ENCODE measurements at places on chromosomes 13 and 19. TPM values are rescaled to one million over a fixed set of nuclear protein-coding genes. Genes with fewer than 3 reads are reported as not detected.

Gene SIGLEC5
- polyA plus RNA-seq: 0.60 TPM

DNA sequence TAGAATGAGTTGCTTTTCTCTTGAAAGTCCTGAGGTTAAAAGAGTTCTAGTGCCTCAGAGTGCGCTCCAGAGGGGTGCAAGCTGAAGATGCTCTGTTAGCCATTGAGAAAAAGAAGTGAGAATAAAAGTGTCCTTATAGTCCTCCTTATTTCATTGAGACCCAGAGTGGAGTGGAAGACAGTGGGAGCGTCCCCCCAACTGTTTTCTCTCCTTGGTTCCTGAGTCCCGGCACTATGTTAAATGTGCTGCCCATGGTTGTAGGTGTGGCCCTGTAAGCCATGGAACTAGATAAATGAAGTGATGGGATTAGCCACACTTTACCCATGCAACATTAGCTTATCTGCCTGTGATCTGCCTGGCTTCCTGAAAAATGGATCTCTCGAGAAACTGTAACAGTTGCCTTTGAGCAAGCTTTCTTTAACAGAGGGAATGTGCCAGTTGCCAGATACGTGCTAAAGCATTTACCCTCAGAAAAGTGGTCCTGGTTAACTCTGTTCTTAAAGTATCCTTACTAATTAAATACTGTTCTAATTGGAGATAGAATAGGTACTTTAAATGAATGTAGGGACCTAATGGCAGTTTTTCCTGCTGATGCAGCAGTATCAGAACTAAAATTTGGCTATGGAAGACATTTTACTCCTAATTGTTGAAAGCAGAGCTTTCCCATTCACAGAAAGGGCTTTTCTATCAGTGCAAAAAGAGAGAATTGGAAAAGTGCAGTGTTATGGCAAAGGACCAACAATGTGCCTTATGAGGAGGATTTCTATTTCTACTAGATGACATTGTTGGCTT is 21.4 kb upstream of the PSG9 start:
- peak; percentile 1 for DNase-seq

- DNase-seq: no peak
These were observed 10.6 kb upstream of the PDCD2L start for GRCh38 chr19:34393629-34394028.

GRCh38 chr13:98175043-98175442 is 2.0 kb downstream of the RNF113B start:
- DNase-seq: no peak

DNA sequence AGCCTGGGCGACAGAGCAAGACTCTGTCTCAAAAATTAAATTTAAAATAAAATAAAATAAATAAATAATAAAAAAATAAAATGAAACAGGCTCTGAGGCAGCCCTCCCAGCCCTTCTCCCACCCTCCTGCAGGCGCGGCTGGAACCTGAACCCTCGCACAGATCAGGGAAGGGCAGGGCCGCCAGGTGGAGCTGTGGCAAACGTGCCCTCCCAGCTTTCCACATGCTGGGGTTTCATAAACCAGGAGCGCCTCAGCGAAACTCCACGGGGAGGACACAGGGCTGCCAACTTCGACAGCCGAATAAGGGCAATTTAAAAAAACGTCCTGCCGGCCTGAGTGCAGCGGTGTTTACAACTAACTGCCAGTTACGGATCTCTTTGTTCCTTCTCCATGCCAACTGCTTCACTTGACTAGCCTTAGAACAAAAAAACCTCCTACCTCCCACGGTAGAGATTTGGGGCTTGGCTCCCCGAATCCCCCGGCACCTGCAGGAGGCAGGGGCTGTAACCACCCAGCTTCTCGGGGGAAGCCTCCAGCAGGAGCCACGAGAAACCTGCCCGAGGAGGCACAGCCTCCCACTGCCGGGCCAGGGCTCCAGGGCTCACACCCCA is 15.9 kb downstream of the ZNF787 start:
- DNase-seq: no peak

DNA sequence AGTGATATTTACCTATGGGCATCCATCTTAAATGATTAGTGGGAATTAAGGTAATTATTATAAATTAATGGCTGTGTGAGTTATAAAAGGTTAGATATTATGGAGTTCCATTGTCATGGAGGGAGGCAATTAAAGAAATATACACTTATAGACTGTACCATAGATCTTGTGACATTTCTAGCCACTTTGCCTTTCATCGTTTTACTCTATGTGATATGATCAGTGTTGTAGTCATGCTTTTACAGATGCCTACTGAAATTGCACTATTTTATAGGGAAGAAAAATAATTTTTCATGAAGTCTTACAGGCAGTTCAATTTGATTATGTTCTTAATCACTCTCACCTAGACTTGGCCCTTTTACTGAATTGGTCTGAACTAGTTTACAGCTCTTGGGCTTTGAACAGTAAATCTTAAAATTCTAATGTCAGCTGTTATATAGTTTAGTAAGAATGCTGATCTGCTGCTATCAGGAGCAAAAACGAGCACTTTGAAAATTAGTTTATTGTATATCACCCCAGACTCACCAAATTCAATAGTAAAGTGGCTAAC is 301.2 kb downstream of the GPC6 start:
- DNase-seq: no peak

- no peak for DNase-seq
These were observed 1611.9 kb upstream of the SLC10A2 start for GRCh38 chr13:104678161-104678560.

Gene TMEM238
- 1.0 TPM for polyA plus RNA-seq

Gene SCEL
- polyA plus RNA-seq: 0.78 TPM

DNA sequence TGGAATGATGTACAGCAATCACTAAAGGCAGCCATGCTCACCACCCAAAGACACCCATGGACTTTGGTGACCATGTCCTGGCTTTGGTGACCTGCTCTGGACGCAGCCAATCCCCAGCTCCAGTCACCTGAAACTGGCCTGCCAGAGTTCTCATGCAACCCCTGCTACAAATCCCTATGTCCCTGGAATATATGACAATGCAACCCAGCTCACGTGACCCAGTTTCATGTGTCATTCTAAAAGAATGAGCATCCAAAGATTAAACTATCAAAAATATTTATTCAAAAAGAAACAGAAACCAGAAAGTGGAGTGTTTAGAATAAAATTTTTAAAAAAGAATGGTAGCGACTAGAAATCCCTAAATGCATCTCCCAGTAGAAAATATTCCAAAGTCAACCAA is 203.3 kb upstream of the IRS2 start:
- DNase-seq: no peak

GRCh38 chr13:29905845-29906244 is 55.4 kb upstream of the UBL3 start:
- no peak for DNase-seq

- no peak for DNase-seq
These were observed 373.0 kb upstream of the SLITRK1 start for GRCh38 chr13:84255226-84255797.

Gene RFPL4AL1
- polyA plus RNA-seq: not detected

GRCh38 chr19:50921426-50922316 is 10.5 kb upstream of the KLK4 start:
- no peak for DNase-seq

DNA sequence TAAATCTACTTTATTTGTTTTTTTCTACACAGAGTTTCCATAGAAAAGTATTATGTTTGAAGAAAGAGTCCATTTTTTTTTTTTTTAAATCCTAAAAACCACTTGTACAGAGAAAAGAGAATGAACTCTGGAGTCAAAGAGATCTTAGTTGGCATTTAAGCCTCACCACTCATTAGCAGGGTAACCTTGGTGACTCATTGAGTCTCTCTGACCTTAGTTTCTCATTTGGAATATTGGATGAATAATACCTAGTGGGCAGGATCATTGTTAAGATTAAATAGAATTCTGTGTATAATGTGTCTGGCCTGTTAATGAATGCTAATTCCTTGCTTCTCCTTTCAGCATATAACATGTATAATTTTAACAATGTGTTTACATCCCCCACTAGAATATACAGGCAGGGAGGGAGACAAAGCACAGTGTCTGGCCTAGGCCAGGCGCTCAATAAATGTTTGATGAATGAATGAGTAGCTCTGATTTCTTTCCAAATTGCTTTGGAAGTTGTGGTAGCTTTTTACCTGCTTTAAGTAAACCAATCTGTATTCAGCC is 48.7 kb upstream of the MYCBP2 start:
- DNase-seq: no peak

DNA sequence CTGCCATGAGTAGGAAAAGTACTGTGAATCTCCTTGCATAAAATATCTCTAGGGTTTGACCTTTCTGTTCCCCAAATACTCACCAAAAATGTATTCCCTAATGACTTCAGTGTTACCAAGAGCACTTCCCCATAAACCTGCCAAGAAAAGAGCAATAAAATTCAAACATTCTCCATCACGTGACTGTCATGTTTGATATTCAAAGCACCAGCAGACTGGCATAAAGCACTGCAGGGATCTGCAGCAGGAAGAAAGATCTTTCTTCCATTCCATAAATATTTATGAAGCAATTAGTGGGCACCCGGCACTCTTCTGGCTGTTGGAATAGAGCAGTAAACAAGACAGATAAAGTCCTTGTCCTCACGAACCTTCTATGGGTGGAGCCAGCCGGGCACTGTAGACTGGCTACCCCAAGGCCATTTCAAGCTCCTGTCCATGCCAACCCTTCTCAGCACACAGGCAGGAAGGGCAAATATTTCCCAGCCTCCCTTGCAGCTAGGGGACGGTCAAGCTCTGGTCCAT is 20.3 kb downstream of the PLA2G4C start:
- no peak for DNase-seq

Gene GFY
- polyA plus RNA-seq: not detected

DNA sequence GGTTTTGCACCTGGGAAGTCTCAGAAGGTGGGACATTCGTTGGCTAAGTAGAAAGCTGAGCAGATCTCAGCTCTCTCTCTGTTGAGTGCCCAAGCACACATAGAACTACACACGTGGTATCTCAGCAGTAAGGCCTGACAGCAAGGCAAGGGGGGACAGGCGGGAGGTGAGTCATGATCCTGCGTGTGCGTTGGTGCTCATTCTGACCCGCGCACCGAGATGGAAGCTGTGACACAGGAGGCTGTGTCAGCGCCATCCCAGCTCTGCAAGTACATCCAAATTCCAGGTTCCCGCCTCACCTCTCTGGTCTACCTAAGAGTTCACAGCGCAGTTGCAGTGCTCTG is 135.7 kb downstream of the USP12 start:
- DNase-seq: no peak

DNA sequence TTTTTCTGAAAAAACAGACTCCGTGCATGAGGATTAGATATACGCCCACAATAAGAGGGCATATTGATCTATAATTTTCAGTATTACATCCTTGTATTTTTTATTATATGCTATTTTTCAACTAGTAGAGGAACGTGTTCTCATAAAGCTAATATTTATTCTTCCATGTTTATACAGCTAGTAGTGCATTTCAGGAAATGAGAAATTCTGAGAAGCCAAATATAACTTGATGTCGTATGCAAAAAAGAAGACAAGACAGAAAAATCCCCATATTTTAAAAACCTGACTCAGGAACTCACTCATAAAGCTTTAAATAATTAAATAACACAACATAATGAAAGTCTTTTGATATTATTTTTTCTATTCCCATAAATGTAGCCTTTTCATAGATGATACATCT is 308.6 kb downstream of the ENOX1 start:
- DNase-seq: no peak

Gene ICAM3
- 9.3 TPM for polyA plus RNA-seq

Gene FFAR2
- polyA plus RNA-seq: 0.34 TPM

GRCh38 chr19:17394891-17395415 is 957 bp upstream of the CCDC194 start:
- DNase-seq: no peak

DNA sequence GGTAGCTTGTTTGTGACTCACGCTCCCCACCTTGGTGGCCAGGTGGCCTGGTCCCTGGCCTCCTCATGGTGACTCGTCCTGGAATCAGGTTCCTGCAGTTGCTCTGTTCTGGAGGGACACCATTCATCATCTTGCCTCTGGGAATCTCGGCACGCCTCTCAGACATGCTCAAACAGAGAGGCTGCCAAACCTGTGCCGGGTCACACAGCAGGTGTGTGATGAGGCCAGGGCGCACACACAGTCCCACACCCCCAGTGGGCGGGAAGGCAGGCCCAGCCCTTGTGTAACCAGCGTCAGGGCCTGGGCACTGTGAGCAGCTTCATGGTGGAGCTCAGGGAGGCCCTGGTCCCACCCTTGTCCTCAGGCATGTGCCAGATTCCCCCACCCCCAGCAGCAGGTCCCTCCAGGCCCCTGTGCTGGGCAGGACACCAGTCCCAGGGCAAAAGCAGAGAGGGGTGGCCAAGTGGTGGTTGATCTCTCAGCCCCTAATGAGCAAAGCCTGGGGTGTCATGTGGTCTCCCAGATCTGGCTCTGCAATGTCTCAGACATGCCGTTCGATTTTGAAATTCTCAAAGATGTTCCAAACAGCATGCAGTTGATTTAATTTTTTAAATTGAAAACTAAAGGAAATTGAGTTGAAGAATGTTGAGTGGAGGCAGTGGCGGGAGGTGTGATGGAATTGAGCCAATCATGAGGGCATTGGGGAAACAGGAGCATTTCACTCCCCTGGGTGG is 12.1 kb downstream of the CEBPA start:
- DNase-seq: no peak

- DNase-seq: no peak
These were observed 7.7 kb upstream of the SLC25A15 start for GRCh38 chr13:40781717-40782116.

DNA sequence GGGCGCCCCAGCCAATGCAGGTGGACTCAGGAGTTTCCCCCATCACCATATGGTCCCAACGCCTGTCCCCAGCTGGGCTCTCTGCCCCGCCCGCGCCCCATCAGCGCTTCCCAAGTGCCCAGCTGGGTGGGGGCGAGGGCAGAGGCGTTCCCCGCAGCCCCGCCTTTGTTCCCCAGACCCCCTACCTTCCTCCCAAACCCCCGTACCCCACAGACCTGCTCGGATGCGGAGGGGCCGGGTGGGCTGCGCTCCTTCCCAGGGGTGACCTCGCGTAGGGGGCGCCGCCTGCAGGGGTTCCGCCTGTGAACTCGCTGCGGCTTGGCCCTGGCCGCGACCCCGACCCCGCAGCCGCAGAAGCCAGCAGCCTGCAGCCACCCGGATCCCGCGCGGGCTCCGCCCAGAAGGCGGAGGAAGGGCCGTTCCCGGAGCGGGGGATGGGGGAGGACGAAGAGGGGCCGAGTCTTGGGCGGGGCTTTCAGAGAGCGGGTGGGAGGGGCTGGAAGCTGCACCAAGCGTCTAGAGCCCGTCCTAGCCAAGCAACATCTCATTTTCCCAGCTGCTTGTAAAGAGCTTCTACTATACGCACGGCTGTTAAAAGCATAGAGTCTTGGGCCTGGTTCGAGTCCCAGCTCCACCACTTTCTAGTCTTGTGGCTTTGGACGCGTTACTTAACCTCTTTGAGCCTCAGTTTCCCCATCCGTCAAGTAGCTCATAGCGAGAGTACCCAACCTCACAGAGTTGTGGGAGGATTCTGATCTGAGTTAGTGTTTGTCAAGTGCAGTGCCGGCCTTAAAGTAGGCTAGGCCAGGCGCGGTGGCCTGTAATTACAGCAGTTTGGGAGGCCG is at the start of gene RAB3D:
TSS of gene RAB3D (minus strand) at position 404 of the 845 bp plus-strand sequence. CDS start 2,258 bp downstream, outside the sequence.
- peak; percentile 87 for DNase-seq

Gene PTPRS
- polyA plus RNA-seq: 55.4 TPM

DNA sequence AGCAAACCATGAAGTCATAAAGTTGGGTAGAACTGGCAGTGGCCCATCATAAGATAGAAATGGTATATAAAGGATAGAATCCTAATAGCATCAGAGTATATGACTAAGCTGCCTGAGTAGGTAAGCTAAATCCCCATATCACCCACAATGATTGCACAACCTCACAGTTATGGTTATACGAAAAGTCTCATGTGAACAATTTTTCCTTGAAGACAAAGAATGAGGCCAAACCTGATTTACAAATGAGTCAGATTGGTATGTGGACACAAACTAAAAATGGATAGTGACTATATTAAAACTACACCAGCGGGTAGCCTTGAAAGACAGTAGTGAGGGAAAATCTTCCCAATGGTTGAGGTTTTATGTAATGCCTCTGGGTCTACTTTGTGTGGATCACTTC is 40.9 kb upstream of the UFM1 start:
- no peak for DNase-seq
